ENCODE measurements at places on chromosomes 2 and 18.
A peak's percentile ranks its signal among the peaks of the same experiment; 100 is the strongest.

DNA sequence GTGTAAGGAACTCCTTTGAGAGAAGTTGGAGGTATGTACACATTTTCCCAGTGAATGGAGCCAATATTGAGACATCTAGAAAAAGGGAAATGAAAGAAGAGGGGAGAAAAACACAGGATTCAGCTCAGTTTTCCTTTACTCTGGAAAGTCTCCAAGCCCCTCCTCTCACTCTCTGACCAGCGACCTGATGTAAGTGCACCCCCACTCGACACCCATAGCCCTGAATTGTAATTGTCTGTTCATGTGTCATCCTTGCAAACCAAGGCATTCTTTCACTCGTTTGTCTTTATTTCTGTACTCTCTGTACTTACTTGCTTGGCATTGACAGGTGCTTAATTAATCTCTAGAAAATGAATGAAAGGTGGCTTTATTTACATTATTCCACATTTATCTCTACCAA is 55.7 kb upstream of the CTAGE1 start:
- DNase-seq: no peak

DNA sequence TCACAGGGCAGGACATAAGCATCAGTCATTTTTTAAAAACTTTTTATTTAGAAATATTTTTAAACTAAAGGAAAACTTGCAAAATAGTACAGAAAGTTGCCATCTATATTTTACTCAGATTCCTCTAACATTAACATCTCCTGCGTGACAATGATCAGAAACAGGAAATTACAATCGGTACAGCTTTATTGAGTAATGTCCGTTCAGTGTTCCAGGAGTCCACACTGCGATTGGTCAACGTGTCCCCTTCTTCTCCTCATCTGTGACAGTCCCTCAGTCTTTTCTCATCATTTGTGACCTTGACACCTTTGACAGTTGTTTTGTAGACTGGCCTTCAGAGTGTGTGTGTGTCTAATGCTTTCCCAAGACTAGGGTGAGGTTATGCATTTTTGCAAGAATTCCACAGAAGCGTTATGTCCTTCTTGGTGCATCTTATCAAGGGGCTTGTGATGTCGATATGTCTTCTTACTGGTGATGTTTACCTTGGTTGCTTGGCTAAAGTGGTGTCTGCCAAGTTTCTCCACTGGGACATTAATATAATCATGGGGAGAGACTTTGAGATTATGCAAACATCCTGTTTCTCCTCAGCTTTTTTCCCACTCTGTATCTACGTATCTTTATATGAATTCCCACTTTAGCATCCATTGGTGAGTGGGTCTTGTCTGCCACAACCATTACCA is 21.4 kb upstream of the TMEM177 start:
- no peak for DNase-seq

- no peak for DNase-seq
Measured at GRCh38 chr2:100412881-100413321, 4.6 kb downstream of the CHST10 start.

DNA sequence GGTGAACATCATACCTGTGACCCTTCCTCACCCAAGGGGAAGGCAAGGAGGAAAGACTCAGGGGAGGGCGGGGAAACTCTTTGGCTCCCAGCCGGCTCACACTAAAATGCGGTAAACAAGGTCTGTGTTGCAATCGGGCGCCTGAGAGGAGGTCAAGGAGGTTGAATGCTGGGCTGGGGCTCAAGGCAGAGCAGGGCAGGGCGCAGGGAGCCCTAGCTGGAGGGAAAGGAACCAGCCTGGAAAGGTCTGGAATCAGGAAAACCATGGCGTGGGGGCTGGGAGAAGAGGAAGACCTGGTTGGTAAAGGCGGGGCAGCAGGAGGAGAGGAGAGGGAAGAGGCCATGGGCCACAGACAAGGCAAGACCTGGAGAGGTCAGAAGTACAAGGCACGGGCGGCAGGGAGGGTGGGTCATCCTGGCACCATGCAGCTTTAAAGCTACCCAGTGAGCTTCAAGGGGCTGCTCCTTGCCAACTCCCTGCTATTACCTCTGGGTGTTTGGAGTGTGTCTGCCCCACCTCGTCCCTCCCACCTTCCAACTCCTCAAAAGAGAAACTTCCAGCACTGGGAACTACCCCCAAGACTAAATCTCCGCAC is 4.8 kb upstream of the TMEM37 start:
- no peak for DNase-seq

GRCh38 chr2:75633620-75634019 is 13.0 kb upstream of the MRPL19 start:
- no peak for DNase-seq

GRCh38 chr2:25176138-25176537 is 7.8 kb upstream of the POMC start:
- DNase-seq: no peak

DNA sequence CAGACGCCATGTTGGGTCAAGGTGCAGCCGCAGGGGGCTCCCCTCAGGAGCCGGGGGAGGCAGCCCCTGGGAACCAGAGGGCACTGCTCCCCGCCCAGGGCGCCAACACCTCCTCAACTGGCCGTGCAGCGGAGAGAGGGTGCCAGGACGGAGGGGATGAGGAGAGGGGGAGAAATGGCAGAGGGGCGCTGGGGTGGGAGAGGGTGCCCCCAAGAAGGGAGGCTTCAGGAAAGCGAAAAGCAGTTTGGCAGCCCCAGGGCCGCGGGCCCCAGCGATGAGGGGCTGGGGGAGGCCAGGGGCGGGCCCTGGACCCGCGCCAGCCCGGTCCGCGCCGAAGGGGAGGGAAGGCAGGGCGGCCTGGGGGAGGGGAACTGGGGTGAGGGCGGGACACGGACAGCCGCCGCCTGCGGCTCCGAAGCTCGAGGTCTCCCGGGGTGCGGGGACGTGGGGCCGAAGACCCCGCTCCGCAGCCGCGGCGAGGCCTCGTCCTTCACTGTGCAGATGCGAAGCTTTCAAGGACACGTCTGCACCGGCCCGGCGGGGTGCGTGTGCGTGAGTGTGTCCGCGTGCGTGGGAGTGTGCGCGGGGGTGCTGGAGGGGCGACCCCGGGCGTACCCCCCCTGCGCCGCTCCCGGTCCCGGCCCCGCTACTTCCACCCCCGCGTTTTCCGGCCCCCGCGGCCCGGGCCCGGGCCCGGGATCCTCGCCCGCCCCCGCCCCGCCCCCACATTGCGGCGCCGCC is 1.4 kb downstream of the DNMT3A start:
- DNase-seq: no peak

GRCh38 chr2:150486539-150487484 is 655 bp downstream of the RND3 start:
- no peak for DNase-seq

DNA sequence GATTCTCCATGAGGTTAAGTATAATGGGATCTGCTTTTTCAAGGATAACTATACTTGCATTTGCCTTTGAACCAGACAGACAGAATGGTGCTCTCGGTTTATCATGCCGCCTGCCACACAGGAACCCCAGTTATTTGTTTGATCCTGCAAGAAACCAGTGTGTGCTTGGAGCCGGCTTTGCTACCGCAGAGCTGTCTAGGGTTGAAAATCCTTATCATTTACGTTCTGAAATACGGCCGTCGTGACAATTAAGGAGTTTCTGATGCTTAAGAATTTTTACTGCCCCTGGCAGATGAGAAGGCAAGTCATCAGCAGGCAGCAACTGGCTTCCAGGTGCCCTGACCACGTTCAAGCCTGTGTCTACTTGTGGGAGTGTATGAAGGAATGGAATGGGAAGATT is 112.0 kb downstream of the GBX2 start:
- no peak for DNase-seq

DNA sequence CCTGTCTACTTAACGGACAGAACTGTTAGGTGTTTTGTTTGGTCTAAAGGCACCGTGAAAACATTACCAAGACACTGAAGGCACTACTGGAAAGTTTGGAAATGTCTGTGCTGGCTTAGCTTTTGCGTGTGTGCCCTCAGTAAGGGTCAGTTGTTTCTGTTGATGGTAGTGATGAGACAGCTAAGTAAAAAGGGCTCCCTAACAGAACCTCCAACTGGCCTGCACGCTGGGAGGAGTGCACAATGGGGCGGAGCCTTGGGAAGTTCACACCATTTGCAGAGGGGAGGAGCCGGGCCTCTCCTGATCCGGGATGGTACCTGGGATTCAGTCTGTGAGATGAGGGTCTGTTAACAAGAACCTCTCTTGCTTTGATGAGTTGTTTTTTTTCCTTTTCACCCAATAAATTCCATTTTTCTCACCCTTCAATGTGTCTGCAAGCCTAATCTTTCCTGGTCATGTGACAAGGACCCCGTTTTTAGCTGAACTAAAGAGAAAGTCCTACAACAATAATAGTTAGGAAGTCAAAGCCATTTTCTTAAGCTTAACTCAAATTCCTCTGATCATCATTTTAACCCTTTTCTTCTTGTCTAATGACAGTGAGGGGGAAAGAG is 368.7 kb downstream of the PARD3B start:
- DNase-seq: no peak

DNA sequence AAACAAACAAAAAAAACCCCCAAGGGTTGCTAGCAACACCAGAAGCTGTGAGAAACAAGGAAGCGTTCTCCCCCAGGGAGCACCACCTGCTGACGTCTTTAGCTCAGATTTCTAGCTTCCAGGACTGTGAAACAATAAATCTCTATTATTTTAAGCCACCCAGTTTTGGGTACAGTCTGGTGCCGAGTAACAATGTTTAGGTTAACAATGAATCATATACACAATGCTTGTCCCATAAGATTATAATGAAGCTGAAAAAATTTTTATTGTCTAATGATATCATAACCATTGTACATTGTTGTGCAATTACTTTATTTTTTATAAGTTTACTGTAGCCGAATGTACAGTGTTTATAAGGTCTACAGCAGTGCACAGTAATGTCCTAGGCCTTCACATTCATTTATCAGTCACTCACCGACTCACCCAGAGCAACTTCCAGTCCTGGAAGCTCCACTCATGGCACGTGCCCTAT is 72.1 kb upstream of the CAB39 start:
- no peak for DNase-seq

- DNase-seq: peak; percentile 20
Measured at GRCh38 chr2:37599688-37600525, 71.5 kb downstream of the CDC42EP3 start.

DNA sequence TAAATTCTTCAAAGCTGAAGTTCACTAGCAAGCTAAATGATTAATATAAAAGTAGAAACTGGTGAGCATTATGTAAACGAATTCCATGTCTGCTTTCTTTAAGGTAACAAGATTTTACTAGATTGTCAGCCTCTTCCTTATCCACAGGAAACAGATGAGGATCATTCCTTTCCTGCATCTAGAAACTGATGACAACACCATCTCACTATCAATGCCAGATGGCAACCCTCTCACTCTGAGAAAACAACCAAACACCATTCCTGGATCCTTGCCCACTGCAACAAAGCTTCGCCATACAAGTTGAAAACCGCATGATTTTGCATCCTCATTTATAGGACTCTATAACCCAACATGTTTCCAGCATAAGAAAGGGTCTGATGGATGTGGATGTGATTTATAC is 122.9 kb downstream of the ZNF521 start:
- DNase-seq: no peak

DNA sequence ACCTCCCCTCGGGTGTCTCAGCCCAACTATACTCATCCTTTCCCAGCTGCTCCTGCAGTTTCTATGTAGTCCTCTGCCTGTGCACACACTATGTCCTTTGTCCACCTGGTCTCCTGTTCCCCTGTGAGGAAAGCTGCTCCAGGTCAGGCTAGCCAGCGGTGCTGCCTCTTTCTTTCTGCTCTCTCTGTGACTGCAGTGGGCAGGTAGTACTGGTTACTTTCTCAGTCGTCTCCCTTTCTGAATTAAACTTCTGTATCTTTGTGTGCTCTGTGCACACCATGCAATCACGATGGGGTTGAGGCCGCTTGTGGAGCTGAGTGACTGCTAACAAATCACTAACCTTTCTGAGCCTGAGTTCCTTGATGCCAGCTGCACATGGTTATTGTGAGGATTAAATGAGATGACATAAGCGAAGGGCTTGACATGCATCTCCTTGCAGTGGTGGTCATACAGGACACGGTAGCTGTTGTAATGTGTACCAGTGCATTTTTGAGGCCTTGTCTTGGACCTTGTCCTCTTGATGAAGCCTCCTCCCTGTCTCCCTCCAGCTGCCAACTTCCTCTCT is 3.5 kb downstream of the FARP2 start:
- no peak for DNase-seq

GRCh38 chr2:176100547-176101140 is 1.0 kb downstream of the HOXD12 start:
- DNase-seq: no peak

- DNase-seq: no peak
Measured at GRCh38 chr2:16763493-16763899, 97.9 kb upstream of the CYRIA start.

GRCh38 chr2:99399063-99399462 is 61.9 kb downstream of the EIF5B start:
- no peak for DNase-seq

- DNase-seq: no peak
Measured at GRCh38 chr2:110198016-110198415, 6.8 kb downstream of the NPHP1 start.

DNA sequence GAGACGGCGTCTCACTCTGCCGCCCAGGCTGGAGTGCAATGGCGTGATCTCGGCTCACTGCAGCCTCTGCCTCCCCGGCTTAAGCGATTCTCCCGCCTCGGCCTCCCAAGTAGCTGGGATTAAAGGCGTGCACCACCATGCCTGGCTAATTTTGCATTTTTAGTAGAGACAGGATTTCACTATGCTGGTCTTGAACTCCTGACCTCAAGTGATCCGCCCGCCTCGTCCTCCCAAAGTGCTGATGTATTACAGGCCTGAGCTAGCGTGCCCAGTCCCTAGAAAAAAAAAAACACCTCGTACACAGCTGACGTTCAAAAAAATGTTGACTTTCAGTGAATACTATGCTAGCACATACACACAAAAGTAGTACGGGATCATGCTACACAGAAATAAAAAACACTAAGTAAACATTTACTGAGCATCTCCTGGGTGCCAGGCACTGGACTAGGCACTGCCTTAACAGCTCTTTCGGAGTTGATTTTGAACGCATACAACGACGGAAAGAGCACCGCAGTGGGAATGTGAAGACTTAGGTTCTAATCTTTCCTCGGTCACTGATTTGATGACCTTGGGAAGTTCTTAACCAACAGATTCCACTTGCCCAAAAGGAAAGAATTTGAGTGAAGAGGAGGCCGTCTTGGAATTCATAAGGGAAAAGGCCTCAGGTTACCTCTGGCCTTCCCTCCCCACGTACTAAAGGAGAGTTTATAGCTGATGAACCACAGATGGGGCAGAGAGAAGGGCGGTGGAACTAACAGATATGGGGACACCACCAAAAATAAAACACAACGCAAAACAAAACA is 1.1 kb downstream of the DNAJC27 start:
- DNase-seq: no peak

All from stimulated activated CD4-positive, alpha-beta T cell treated with anti-CD3 and anti-CD28 coated beads, TNF-alpha, amount 100 ng/mL, for 24 hours (primary cell).